Left renal cortex interstitium (tissue), 4 donors: ENCODE measurements at places on chromosomes 7 and 10. TPM values are rescaled to one million over a fixed set of nuclear protein-coding genes. Genes with fewer than 3 reads are reported as not detected.

DNA sequence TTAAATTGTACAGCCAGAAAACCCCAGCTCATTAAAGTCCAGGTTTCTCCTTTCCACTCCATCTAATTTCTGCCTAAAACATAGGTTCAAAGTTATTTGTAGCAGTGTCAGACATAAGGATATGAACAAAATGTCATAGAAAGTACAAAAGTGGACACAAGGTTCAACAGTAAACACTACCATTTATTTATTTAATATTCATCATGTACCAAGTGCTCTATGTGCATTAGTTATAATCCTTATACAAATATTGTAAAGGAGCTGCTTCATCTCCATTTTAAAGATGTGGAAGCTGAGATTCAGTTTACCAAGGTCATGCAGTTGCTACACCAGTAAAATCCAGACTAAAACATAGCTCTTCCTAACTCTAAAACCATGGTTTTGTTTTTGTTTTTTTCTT is 52.0 kb upstream of the CDK1 start:
- DNase-seq, result no peak

- no peak for DNase-seq
Observed at GRCh38 chr10:121572859-121573537, 25.2 kb downstream of the FGFR2 start.

DNA sequence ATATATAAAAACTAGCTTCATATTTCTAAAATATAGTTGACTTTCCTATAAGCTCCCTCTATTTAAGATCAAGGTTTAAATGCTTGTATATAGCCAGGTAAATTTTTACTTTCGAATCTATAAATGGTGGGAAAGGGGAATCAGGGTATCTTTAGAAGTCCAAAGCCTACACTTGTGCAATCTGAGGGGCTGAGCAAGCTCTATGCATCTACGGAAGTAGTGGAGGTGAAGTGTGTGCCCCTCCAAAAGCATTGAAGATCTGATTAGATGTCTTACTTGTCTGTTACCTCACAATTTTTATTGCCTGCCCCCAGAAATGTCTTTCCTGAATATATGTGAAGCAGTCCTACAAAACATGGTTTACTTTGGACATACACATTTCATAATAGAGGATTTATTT is 1.6 kb downstream of the AKAP9 start:
- no peak for DNase-seq

DNA sequence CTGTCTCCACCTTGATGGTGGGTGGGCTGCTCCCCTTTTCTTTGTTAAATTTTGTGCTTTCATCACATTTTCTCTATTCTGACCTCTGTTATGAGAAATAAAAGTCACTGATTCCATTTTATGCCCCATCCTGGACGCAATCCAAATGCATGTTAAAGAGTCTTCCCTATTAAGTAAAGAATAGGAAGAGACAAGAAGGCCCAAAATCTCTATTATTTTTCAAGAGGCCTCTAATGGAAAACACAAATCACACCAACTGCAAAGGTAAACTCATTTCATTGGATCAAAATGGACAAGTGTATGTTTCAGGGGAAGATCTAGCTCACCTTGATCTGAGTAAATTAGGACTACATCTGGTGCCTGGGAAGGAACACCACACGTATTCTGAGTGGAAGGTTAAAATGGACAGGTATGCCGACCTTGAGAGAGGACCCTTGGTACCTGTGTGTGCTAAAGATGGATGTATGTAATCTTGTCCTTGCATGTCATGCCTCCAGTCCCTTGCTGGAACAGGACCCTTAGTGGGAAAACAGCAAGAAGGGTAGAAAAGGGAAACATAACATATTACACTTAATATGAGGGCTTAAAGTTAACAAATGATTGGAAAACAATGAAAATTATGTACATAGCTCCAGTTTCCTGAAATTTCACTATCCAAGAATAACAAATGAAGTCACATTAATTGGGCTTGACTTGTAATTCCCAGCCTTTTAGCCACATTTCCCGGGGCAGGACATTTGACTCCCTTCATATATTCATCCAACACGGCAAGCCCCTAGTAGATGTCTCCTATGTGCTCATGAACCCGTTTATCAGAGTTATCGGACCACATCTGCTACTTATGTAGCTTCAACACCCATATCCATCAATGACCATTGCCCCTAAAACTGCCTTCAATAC is 7.6 kb downstream of the IFIT2 start:
- no peak for DNase-seq

DNA sequence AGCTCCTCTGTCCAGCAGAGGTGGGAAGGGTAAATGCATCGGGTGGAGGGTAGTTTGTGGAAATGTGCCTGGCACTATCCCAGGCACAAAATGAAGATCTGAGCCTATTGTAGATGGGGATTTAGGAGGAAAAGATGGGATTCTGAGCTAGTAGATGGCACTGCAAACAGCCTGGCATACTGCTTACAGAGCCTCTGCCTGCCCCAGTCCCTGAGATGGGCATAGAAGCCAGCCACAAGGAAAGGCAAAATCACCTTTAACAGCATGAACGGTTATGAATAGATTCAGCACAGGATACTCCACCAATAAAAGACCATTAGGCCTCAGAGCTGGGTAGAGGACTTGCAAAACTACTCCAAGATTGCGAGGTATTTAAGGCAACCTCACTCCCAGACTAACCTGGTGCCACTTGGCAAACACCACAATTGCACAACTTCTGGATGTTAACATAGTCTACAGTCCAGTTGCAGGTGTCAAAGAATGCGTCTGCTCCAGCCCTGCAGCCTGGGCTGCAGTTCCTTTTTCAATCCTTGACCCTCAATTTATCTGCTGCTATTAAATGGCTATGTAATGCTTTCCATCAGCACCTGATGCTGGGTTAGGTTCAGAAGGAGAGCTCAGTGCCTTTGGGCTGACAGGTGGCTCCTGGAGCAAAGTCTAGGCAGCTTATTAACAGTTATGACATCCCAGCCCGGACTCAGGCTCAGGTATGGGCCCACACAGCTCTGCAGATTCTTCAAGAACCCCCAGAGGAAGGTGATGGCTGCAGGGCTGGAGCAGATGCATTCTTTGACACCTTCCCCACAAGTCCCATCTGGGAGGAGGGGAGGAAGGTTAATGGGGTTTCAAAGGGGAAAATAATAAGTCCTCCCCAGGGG is 34.0 kb downstream of the CDHR3 start:
- DNase-seq, result no peak

The ARHGAP22 gene
- 1.4 TPM for polyA plus RNA-seq

- DNase-seq, result no peak
Observed at GRCh38 chr7:102389810-102390209, 6.4 kb upstream of the PRKRIP1 start.

DNA sequence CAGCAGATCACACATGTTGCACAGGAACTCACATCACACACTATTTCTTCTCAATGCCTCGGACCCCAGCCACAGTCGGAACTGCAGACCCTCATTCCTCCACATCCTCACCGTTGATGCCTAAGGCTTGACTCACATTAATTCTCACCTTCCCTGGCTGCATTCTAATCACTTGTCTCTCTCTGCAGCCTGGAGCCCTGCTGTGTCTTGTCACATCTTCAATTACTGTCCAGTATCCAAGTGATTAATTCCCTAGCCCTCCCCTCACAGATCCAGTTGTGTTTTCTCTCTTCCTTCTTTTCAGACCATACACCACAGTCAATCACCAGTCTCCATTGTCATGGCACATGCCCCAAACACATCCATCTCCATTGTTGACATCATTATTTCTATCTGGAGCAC is 592.4 kb upstream of the IGFBP3 start:
- DNase-seq, result no peak

DNA sequence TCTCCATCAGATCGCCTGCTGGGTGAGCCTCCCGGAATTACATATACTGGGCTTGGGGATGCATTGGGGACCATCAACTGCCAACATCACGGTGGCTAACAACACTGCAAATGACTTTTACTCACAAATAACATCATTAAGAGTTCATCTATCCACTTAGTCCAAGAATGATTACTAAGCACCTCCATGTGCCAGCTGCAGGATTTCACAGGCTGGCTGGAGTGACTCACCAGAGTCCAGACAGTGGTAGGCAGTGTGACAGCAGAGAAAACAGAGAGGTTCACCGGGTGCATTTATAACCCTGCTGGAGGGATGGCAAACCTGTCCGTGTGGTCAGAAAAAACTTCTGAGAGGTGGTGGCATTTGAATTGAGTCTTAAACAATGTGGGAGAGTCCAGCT is 3.2 kb upstream of the IGFBP3 start:
- DNase-seq, result no peak

DNA sequence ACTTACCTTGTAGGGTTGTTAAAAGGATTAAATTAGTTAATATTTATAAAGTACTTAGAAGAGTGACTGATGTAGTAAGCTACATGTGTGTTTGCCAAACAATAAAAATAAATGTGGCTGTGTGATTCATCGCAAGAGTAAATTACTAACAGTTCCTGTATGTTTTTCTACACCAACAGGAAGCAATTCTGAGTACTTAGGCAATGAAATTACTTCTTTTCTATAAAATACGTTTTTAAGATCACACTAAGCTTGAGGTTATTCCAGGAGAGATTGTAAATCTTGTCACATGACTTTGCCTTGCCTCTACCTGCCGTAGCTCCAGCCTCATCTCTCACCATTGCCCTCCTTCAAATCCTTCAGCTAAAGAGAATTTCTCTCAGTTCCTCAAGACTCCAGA is 18.1 kb upstream of the GSTK1 start:
- DNase-seq, result no peak

The TDRD1 gene
- 0.03 TPM for polyA plus RNA-seq

- no peak for DNase-seq
Observed at GRCh38 chr7:28483908-28484605, 71.7 kb downstream of the CREB5 start.

The RASA4B gene
- polyA plus RNA-seq, result 19.5 TPM

DNA sequence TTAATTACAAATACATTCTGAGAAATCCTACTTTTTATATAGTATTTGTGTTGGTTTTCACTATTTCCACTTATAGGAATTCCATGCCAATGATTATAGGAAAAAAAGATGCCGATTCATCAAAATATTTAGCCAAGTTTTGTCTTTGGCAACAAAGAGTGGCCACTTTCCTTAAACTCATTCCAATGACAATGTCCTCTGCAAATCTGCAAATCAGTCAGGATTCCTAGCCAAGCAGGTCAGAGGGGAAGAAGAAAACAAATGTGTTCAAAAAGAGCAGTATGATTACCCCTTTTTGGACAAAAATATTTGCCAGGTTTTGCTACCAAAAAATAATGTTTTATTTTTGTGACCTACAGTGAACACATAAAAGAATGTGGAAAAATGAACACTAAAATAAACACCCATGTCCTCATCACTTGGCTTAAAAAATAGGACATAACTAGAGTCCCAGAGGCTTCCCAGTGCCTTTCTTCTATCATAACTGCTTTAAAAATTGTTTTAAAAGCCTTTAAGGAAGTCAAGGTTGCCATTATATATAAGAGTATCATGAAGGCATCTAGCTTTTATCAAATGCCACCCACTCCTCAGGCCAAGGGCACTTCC is 125.9 kb downstream of the ADAM12 start:
- DNase-seq, result no peak

The SKIDA1 gene
- polyA plus RNA-seq, result 14.2 TPM

GRCh38 chr7:96320442-96320841 is 1.5 kb downstream of the SLC25A13 start:
- DNase-seq, result no peak

The SRRM3 gene
- 2.3 TPM for polyA plus RNA-seq

DNA sequence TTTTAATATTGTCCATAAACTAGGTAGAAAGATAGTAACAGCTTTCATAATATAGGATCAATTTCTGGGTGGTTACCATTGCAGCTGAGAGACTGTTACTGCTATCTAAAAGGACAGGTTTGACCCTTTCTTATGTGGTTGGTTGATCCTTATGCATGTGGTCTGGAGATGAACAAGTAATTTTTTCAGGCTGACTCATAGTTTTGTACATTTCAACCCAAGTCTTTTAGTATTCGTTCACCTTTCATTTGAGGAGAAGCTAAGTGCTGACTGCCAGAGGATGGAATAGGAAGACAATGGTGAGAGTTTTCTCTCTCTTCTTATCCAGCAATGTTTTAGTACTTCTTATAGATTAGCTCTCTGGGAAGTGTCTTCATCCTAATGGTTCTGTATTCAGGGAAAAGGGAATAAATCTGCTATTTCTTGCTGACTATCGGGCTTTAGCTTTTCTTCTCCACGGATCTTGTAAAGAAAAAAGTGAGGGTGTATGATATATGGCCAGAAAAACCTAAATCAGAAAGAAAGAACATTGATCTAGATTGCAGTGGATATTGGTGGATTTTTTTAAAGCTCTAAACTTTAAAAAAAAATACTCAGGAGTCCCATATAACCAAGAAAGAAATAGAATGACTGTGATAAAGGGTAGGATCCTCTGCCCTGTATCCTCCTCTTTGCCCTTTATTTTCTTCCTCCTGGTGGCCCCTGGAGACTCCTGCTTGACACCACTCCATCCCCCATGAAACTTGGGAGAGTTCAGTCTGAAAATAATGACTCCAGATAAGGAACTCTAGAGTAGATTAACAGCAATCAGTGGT is 88.0 kb downstream of the CPED1 start:
- DNase-seq, result no peak

DNA sequence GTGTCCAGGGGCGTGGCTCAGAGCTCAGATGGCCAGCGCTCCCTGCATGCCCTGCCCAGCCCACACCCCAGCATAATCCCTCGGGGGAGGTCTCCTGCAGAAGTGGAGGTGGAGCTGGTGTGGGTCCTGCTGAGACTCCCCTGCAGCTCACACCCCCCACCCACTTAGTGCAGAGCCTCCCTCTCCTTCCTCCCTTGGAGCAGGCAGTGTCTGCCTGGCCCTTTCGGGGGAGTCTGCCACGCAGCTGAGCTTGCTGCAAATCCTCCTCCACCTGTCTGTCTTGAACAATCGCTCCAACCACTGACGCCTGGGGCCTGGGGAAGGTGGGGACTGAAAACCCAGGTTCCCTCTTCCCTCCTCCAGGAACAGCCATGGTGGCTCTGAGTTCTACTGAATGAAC is 219.7 kb upstream of the PPP2R2D start:
- DNase-seq, result no peak

DNA sequence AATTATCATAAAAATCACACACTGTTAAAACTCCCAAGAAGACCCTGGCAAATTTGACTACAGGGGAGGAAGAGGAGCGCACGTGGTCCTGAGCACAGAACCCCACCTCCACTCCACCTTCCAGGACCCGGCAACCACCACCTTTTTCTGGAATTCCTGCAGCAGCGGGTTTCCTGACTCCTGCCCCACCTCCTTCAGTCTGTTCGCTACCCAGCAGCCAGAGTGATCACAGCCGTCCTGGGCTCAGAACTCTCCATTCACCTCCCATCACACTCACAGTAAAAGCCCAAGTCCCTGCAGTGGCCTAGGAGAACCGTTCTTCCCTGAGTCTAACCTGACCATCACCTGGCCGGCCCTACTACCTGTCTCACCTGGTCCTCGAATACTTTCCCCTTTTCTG is 107.4 kb upstream of the FAM204A start:
- no peak for DNase-seq

DNA sequence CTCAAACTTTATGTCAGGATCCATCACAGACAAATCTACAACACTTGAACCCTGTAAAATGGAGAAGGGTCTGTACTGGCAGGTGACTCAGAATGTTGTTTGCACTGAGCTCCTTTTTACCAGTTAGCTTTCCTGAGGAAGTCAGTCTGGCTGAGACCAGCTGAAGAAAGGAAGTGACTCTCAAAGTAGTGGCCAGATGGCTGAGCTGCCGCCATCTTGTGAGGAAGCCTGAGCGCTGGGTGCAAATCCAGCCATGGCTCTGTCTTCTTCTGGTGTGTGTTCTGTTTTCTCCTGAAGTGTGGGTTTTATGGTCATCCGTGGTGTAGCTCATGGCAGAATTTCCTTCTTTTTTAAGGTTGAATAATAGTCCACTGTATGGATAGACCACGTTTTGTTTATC is 25.5 kb upstream of the ECHDC3 start:
- no peak for DNase-seq

The FGFBP3 gene
- polyA plus RNA-seq, result 3.0 TPM

- peak; percentile 75 for DNase-seq
Observed at GRCh38 chr10:44828508-44829142, 82.5 kb upstream of the TMEM72 start.
